ENCODE measurements at places on chromosomes 4 and X. TPM values are rescaled to one million over a fixed set of nuclear protein-coding genes. Genes with fewer than 3 reads are reported as not detected.
A peak's percentile ranks its signal among the peaks of the same experiment; 100 is the strongest.

TAB3 gene
- 19.9 TPM for total RNA-seq

UBL4A gene
- 18.6 TPM for total RNA-seq

HS3ST1 gene
- total RNA-seq, result 3.4 TPM

SGCB gene
- 13.5 TPM for total RNA-seq

CT47B1 gene
- not detected for total RNA-seq

HELT gene
- total RNA-seq, result not detected

TEX13B gene
- not detected for total RNA-seq

TAF7L gene
- total RNA-seq, result not detected

DNA sequence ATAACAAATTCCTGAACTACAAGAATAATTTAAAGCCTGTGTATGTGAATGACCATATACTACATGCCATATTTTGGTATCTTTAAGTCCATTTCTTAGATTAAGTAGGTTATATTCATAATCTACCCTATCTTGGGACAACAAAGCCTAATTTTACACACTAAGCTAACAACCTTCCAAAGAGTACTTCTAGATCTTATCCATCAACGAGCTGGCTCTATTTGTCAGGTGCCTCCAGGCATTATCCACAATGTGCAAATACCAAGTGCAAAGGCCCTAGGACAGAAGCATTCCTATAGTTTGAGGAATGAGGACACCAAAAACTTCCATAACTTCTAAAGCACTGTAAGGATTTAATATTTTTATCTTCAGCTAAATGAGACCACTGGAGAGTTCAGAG is 3.5 kb downstream of the SLBP start:
- H3K27me3 ChIP-seq, result no peaks in the 10 kb centered on the region
- H3K27ac ChIP-seq, result no peak overlapping the region
- no peak overlapping the region for H3K4me3 ChIP-seq
- DNase-seq, result no peak
- H3K4me1 ChIP-seq, result peaks cover 64% of the 10 kb centered on the region
- H3K36me3 ChIP-seq, result peaks cover 39% of the 10 kb centered on the region

DNA sequence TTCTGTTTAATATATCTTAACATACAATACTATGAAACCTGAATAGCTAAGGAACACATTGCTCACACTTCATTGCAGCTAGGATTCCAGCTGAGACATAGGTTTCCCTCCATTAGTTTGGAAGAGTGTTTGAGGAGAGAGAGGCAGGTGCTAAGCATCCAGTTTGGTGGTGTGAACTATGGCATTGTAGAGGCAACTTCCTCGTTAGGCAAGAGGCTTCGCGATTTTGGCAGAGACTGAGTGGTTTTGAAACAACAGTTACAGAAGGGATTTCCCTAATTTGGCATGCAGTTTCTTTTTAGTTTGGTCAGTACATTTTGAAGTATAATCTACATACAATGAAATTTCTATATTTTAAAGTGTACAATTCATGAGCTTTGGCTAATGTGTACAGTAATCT is 117.1 kb upstream of the BMP3 start:
- H3K4me1 ChIP-seq, result no peaks in the 10 kb centered on the region
- H3K27me3 ChIP-seq, result no peaks in the 10 kb centered on the region
- H3K4me3 ChIP-seq, result no peak overlapping the region
- no peak overlapping the region for H3K27ac ChIP-seq

GRCh38 chr4:3310301-3311094 is 17.7 kb downstream of the RGS12 start:
- peaks cover 12% of the 10 kb centered on the region for H3K4me1 ChIP-seq
- H3K27me3 ChIP-seq, result no peaks in the 10 kb centered on the region
- peak; percentile 58 for DNase-seq
- H3K27ac ChIP-seq, result no peak overlapping the region

GRCh38 chrX:107467271-107467670 is 17.8 kb downstream of the FRMPD3 start:
- H3K36me3 ChIP-seq, result no peaks in the 10 kb centered on the region
- no peaks in the 10 kb centered on the region for H3K27me3 ChIP-seq
- H3K4me3 ChIP-seq, result no peak overlapping the region
- H3K27ac ChIP-seq, result no peak overlapping the region
- DNase-seq, result no peak

- no peaks in the 10 kb centered on the region for H3K27me3 ChIP-seq
- DNase-seq, result no peak
- no peaks in the 10 kb centered on the region for H3K36me3 ChIP-seq
- H3K4me3 ChIP-seq, result no peak overlapping the region
Measured at GRCh38 chr4:10579648-10580047, 104.9 kb downstream of the CLNK start.

DNA sequence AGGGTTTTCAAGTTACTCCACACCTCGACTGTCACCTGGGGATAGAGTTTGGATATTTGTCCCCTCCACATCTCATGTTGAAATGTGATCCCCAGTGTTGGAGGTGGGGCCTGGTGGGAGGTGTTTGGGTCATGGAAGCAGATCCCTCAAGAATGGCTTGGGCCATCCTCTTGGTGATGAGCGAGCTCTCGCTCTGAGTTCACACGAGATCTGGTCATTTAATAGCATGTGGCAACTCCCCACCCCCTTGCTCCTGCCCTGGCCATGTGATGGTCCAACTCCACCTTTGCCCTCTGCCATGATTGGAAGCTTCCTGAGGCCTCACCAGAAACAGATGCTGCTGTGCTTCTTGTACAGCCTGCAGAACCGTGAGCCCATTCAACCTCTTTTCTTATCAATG is 8.3 kb downstream of the CTAG1A start:
- H3K36me3 ChIP-seq, result no peaks in the 10 kb centered on the region
- no peak overlapping the region for H3K27ac ChIP-seq
- no peak for DNase-seq
- no peak overlapping the region for H3K4me3 ChIP-seq
- H3K4me1 ChIP-seq, result no peaks in the 10 kb centered on the region

- no peak overlapping the region for H3K27ac ChIP-seq
- no peak overlapping the region for H3K4me3 ChIP-seq
- DNase-seq, result no peak
- no peaks in the 10 kb centered on the region for H3K36me3 ChIP-seq
Measured at GRCh38 chr4:94127707-94128328, 79.8 kb upstream of the SMARCAD1 start.

DNA sequence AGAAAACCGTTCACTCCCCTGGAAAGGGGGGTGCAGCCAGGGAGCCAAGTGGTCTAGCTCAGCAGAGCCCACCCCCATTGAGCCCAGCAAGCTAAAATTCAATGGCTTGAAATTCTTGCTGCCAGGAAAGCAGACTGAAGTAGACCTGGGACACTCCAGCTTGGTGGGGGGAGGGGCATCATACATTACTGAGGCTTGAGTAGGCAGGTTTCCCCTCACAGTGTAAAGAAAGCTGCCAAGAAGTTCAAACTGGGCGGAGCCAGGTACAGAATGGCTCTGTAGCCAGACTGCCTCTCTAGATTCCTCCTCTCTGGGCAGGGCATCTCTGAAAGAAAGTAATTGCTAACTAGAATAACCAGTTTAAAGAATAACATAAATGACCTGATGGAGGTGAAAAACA is 372.3 kb upstream of the F9 start:
- peaks cover 4% of the 10 kb centered on the region for H3K27me3 ChIP-seq
- H3K4me3 ChIP-seq, result no peak overlapping the region
- DNase-seq, result no peak
- no peak overlapping the region for H3K27ac ChIP-seq
- no peaks in the 10 kb centered on the region for H3K4me1 ChIP-seq

- no peaks in the 10 kb centered on the region for H3K36me3 ChIP-seq
- no peaks in the 10 kb centered on the region for H3K27me3 ChIP-seq
- DNase-seq, result no peak
- no peak overlapping the region for H3K4me3 ChIP-seq
- H3K4me1 ChIP-seq, result no peaks in the 10 kb centered on the region
Measured at GRCh38 chr4:38509551-38509950, 154.4 kb upstream of the KLF3 start.

DNA sequence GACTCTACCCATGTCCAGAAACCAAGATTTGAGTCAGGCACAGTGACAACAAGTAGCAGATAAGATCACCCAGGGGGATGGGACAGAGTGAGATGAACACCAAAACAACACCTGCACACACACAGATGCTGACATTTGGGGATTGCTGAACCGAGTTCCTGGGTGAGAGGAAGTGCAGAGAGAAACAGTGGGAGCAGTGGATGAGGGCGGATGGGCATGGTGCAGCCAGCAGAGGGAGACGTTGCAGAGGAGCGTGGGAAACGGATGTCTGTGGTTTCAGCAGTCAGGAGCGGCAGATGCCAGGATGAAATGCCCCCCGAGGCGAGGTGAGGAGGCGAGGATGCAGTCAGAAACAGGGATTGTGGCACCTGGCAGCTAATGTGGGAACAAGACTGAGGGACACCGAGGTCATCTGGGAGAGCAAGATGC is 78.6 kb upstream of the STS start:
- peaks cover 40% of the 10 kb centered on the region for H3K36me3 ChIP-seq
- no peaks in the 10 kb centered on the region for H3K27me3 ChIP-seq
- H3K27ac ChIP-seq, result no peak overlapping the region

- DNase-seq, result no peak
- no peak overlapping the region for H3K4me3 ChIP-seq
- no peaks in the 10 kb centered on the region for H3K4me1 ChIP-seq
- no peaks in the 10 kb centered on the region for H3K27me3 ChIP-seq
Measured at GRCh38 chr4:33696041-33696440, 2548.3 kb downstream of the ARAP2 start.

DNA sequence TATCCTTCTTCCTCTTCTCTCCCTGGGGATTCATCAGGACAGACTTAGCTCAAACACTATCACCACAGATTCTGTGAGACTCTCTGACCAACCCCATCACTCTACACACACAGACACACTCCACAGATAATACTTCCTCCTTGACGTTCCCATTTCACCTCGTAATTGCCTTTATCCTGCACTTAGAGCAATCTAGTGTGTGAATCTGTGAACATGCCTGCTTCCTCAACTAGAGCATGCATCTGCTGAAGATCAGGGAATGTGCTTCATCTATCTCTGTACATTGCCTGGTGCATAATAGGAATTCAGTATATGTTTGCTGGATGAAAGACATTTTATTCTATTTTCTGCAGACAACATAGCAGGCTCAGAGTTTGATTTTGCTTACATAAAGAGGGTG is 25.1 kb upstream of the HS6ST2 start:
- no peaks in the 10 kb centered on the region for H3K4me1 ChIP-seq
- no peak overlapping the region for H3K27ac ChIP-seq
- no peak overlapping the region for H3K4me3 ChIP-seq
- no peaks in the 10 kb centered on the region for H3K36me3 ChIP-seq

- H3K27ac ChIP-seq, result no peak overlapping the region
- no peak for DNase-seq
- H3K27me3 ChIP-seq, result no peaks in the 10 kb centered on the region
- peaks cover 32% of the 10 kb centered on the region for H3K36me3 ChIP-seq
Measured at GRCh38 chr4:88672987-88673386, 24.6 kb downstream of the NAP1L5 start.

DNA sequence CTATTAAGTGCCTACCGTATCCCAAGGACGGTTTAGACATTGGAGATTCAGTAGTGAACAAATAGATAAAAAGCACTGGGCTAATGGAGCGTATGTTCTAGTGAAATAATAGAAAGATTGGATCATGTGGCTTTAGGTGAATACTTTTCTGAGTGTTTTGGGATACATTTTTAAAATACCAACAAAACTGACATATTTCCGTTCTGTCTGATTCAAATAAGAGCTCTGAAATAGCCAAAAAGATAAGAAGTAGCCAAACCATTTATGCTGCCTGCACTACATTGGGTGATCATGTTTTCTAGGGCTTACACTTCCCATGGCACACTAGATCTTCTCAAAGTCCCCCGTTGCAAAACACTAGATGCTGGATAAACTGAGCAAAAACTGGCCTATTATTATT is 14.2 kb downstream of the IGFBP7 start:
- H3K4me3 ChIP-seq, result no peak overlapping the region
- no peaks in the 10 kb centered on the region for H3K4me1 ChIP-seq
- DNase-seq, result no peak
- no peaks in the 10 kb centered on the region for H3K36me3 ChIP-seq

- DNase-seq, result no peak
- H3K27me3 ChIP-seq, result no peaks in the 10 kb centered on the region
- peaks cover 5% of the 10 kb centered on the region for H3K36me3 ChIP-seq
- no peak overlapping the region for H3K27ac ChIP-seq
- H3K4me3 ChIP-seq, result no peak overlapping the region
Measured at GRCh38 chr4:183441276-183441675, 3.2 kb upstream of the CDKN2AIP start.

DNA sequence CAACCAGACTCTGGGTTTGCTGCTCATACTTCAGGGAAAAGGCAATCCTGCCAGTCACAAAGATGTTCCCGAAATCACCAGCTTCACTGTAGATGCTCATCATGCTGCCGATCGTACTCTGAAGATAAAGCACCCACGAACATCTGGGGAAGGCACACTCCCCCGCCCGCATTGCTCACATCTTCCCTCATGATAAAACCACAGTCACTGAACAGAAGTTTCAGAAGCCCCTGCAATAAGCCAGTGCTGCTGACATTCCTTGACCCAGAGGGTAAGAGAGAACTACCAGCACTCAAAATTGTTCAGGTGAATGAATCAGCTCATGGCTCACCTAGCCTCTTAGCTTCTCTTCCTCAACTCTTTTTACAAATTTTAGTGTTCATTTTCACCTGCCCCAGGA is 43.1 kb downstream of the SRPX2 start:
- H3K4me3 ChIP-seq, result no peak overlapping the region
- no peak for DNase-seq
- H3K4me1 ChIP-seq, result no peaks in the 10 kb centered on the region
- no peak overlapping the region for H3K27ac ChIP-seq
- H3K27me3 ChIP-seq, result no peaks in the 10 kb centered on the region
- no peaks in the 10 kb centered on the region for H3K36me3 ChIP-seq

GRCh38 chrX:30931920-30932319 is 42.9 kb upstream of the TAB3 start:
- H3K27me3 ChIP-seq, result no peaks in the 10 kb centered on the region
- H3K4me1 ChIP-seq, result no peaks in the 10 kb centered on the region
- H3K27ac ChIP-seq, result no peak overlapping the region
- DNase-seq, result no peak

DNA sequence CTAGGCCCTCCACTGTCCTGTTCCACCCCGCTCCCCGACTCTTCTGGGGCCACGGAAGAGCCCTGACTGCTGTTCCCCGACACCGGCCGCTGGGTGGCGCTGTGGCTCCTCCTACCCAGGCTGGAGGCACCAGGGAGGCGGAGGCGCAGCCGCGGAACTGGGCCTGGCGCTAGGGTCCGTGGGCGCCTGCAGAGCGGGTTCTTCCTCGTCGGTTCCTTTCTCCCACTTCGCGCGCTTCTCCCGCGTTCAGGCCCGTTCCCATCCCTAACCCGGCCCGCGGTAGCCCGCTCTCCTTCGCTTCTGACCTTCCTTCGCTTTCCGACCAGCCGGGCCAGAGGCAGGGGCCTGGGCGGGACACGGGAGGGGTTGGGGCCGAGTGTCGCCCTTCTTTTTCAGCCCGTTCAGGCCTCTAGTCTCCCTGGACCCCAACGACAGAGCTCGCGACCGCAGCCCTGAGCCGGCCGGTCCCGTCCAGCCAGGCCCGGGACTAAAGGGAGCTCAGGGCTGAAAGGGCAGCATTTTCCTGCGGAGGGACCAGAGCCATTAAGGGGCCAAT is 34.3 kb downstream of the NALF2 start:
- no peaks in the 10 kb centered on the region for H3K36me3 ChIP-seq
- H3K27ac ChIP-seq, result no peak overlapping the region
- H3K4me3 ChIP-seq, result no peak overlapping the region
- H3K4me1 ChIP-seq, result no peaks in the 10 kb centered on the region
- peak; percentile 91 for DNase-seq
- H3K27me3 ChIP-seq, result no peaks in the 10 kb centered on the region
